ENCODE measurements at places on chromosomes 12 and 14.

DNA sequence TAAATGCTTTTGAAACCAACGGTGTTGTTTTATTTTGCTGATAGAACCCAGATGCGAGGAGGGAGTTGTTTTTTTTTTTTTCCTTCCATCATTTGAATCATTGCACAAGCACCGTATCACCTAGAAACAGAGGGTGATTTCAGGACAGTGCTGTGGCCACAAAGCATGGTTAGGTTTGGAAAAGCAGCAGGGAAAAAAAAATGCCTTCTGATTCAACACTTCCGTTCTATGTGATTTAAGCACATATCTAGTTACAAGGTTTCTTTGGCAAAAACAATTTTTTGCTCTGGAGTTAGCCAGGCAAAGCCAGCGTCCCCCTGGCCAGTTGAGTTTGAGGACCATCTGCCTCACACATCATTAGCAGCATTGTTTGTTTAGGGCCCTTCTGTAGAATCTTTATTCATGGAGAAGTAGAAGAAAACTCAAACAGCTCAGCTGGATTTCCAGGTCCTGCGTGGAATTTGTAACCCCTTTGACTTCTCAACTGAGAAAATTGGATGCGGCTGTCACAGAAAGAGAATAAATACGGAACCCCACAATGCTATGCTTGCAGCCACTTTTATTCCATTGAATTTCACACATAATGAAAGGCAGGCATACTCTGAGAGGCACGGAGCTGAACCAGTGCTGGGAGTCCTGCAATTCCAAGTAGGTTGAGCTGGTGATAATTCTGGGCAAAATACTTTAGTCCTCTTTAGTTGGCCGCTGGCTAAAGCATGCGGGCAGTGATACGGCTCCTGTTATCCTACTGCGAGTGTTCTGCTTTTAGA is 17.0 kb upstream of the WNT5B start:
- DNase-seq = peak; percentile 71

GRCh38 chr12:118685983-118686607 is 295.2 kb upstream of the SRRM4 start:
- DNase-seq = no peak

GRCh38 chr12:30136696-30137095 is 353.0 kb upstream of the TMTC1 start:
- no peak for DNase-seq

GRCh38 chr14:34562776-34563150 is 23.3 kb upstream of the EAPP start:
- no peak for DNase-seq

DNA sequence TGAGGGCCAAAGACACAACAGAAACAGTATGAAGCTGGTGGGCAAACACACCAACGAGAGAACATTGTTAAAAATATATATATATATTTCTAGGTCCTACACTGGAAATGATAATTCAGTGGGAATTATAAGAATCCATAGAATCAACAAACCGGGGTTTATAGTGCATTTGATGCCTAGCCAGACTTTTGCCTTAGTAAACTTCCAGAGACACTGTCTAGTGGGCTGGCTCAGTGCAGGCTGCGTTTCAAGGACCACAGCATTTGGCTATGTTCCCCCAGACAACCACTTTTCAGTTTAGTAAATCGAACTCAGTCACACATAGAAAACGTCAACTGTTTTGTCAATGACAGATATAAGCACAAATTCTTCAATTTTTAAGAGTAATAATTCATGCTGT is 41.9 kb downstream of the SLC38A4 start:
- no peak for DNase-seq

- no peak for DNase-seq
These were observed 2.6 kb downstream of the GXYLT1 start for GRCh38 chr12:42141981-42142606.

- peak; percentile 22 for DNase-seq
These were observed 127.4 kb downstream of the KTN1 start for GRCh38 chr14:55707365-55707804.

DNA sequence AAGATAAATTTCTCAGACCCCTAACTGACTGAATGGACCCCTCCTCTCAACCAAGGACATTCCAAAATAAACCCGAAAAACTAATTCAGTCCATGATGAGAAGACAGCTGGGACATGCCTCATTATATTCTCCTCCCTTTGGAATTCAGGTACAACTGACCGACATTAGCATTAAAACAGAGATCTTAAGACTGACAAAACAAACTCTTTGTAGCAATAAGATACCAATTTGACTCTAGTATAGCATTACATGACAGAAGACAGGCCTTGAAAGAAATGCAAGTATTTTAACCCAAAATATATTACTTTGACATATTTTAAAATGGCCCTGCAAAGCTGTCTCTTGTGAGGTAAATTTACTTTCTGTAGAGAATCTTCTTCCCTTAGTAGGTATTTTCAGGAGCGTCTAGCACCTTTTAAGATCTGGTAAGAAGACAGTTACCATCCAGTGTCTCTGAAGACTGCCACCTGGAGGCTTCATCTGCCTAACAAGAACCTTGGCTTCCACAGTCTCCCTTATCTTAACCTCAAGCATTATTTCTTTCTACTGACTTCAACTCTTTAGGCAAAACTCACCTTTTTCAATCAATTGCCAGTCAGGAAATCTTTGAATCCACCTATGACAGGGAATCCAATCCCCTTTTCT is 957.5 kb downstream of the SLC6A15 start:
- no peak for DNase-seq

DNA sequence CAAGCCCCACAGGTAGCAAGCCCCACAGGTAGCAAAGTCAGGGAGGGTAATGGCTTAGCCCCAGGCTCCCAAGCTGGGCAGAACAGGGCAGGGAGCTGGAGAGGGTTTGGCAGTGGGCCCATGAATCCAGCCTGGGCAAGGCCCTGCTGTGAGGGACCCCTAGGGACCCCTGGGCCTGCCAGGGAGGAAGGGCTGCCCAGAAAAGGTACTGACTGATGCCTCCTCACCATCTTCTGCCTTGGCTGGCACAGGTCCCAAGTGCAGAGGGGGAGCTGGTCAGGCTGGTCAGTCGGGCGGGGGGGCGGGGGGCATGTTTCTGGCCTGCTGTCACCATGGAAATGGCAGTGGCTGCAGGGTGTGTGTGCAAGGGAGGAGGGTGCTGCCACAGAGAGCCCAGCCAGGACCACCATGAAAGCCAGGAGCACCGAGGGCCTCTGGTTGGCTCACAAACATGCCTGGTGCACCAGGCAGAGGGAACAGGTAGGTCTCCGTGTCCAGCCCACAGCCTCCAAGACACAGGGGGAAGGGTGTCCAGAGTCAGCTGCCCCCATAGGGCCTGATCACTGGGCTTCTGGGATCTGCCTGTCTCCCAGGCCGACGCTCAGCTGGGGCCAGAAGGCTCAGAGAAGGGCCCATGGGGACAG is 1.5 kb upstream of the CRIP2 start:
- no peak for DNase-seq

DNA sequence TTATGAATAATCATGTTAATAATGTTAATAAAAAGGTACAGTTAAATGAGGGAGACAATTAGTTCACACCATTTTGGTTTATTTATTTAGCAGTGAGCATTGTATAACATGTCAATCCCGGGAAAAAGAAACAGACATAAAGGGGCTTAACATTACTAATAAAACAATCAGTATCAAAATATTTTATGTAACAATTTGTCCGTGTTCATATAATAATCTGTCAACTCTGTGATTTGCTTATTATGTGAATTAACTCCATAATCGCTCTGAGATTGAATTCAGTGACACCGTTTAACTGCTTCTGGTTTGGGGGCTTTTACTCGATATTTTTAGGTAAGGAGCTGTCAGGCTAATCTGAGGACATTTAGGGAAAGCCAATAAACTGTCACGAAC is 95.8 kb upstream of the HMGA2 start:
- DNase-seq = no peak

DNA sequence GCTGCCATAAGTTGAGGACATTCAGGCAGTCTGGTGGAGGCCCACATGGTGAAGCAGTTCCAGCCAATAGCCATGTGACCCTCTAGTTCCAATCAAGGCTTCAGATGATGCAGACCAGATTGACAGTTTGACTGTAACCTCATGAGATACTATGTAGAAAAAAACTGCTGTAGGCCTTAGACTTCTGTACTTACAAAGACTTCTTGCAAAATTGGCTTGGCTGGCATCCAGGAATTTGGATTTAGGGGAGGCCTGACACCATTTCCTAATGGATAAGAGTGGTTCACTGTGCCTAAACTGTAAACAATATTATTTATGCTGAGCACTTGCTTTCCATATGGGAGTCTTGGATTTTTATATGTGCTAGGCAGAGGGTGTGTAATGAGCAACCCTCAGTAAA is 76.4 kb downstream of the RGS6 start:
- no peak for DNase-seq

DNA sequence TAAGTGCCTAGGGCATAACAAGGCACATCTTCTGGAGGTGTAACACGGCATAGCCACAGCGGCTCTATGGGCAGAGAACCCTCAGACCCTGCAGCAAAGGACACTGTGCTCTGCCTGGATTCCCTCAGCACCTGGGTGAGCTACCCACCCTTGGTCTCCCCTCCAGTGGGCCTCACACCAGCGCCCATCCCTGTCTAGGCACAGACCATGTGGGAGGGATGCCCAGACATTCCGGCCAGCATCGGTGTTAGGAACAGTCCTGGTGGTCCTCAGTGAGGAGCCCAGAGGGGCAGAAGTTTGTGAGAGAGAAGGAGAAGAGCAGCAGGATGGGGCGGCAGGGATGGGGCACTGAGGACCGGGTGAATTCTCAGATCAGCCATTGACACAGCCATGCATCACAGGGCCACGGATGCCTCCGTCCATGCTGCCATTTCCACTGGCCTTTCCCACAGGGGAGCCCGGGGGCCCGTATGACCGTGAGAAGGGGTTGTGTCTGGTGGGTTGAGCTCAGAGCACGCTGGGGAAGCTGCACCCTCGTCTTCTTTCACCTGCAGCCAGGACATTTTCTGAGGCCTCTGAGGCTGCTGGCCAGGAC is 282.7 kb upstream of the SFSWAP start:
- no peak for DNase-seq

GRCh38 chr14:101830271-101830670 is 68.8 kb downstream of the PPP2R5C start:
- DNase-seq = no peak

GRCh38 chr12:98439981-98440581 is 75.3 kb upstream of the TMPO start:
- peak; percentile 94 for DNase-seq

- no peak for DNase-seq
These were observed 107.6 kb downstream of the RFLNA start for GRCh38 chr12:124402248-124403066.

DNA sequence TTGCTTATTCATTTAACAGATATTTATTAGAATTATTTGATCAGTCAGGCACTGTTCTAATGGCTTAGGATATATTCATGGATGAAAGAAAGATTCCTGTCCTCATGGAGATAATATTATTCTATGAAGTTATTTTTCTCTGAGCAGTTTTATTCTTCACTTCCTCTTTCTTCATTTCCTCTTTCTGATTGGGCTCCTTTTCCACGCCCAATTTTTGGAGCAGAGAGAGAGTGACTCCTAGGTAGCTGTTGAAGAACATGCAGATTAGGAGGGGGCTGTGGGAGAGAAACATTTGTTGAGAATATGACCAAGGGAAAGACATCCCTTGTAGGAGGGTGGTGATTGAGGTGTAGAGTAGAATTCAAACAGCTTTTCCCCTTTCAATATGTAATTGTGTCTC is 6.0 kb upstream of the YARS2 start:
- DNase-seq = no peak
